Breast epithelium (tissue), 4 donors: ENCODE measurements at places on chromosomes 6 and 20.

DNA sequence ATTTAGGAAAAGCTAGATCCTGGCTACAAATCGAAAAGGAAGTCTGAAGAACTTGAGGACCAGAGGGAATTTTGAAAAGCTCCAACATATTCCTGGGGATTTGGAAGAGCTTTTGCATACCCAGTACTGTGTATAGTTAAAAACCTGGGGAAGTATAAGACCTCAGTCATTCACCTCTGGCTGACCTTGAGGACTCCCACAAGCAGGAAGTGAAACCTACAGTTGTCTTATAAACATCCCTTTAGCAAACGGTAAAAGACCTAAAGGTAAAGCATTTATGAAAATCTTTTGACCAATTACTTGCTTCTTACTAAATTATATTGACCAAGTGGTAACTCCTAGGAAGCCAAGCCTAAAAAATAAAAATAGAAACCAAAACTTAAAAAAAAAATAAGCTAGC, 175.0 kb downstream of the HAO1 start:
- no peak overlapping the region for H3K4me3 ChIP-seq
- no peaks in the 10 kb centered on the region for H3K27me3 ChIP-seq
- no peak for DNase-seq
- no peaks in the 10 kb centered on the region for H3K4me1 ChIP-seq

DNA sequence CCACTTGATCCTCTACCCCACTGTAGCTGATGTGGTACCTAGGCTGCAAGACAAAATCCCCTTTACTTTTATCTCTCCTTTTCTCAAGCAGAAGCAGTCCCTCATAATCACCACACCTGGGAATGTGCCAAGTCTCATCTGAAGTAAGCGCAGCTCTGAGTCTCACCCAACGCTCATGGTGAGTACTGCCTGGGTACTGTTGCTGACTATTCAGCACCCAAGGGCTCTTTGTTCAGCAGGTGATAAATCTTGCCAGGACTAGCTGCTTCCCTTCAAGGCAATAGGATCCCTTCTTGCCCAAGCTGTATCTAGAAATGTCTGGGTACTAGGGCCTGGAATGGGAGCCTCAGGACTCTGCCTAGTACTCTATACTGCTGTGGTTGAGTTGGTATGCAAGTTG, 70.9 kb downstream of the GCLC start:
- no peak overlapping the region for H3K4me3 ChIP-seq
- no peak overlapping the region for H3K27ac ChIP-seq

GRCh38 chr6:3410385-3411360, 46.2 kb downstream of the SLC22A23 start:
- H3K36me3 ChIP-seq: no peaks in the 10 kb centered on the region
- no peak overlapping the region for H3K27ac ChIP-seq
- DNase-seq: no peak
- H3K4me1 ChIP-seq: no peaks in the 10 kb centered on the region
- H3K4me3 ChIP-seq: no peak overlapping the region

DNA sequence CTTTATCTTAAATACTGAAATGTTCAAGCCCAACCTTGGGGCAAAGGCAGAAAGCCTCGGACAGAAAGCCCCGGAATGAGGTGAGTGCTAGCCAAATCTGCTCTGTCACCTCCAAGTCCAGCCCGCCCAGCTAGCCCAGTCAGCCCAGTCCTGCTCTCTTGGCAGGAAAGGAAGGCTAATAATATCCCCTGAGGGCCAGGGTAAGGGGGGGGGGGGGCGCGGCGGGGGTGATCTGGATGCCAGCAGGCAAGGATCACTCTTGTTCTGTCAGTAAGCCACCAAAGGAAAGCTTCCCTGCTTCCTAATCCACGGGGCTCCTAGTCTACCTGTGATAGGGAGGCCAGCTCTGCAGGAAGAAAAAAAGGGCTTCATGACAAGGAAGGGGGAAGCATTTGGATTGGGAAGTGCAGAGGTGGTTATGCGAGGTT, 1.1 kb downstream of the NDRG3 start:
- H3K4me3 ChIP-seq: peak overlapping the region; percentile 93
- DNase-seq: no peak
- no peaks in the 10 kb centered on the region for H3K36me3 ChIP-seq

GRCh38 chr6:8905757-8906156, 470.4 kb upstream of the SLC35B3 start:
- no peaks in the 10 kb centered on the region for H3K27me3 ChIP-seq
- H3K4me1 ChIP-seq: no peaks in the 10 kb centered on the region
- DNase-seq: no peak
- no peaks in the 10 kb centered on the region for H3K36me3 ChIP-seq
- H3K27ac ChIP-seq: peak overlapping the region; percentile 1

DNA sequence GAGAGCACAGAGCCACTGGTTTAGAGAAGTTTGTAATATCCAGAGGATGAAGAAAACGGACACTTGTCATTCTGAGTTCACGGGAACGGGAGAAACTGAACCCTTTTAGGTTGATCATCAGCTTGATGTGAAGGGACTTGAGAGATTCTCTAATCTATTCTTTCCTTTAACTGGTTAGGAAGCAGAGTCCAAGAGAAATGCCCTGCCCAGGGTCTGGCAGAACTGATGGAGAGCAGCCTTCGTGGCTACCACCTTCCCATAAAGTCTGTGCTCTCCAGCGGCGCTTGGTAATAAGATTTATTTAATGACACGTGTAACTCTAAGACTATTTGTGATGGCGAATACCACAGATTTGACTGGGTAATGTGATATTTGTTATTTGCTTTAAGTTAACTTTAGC, 36.0 kb downstream of the E2F3 start:
- H3K27ac ChIP-seq: no peak overlapping the region
- no peaks in the 10 kb centered on the region for H3K36me3 ChIP-seq
- no peaks in the 10 kb centered on the region for H3K27me3 ChIP-seq
- DNase-seq: no peak
- H3K4me1 ChIP-seq: no peaks in the 10 kb centered on the region

GRCh38 chr6:26233649-26234420, 131.2 kb upstream of the BTN3A2 start:
- H3K4me1 ChIP-seq: no peaks in the 10 kb centered on the region
- H3K27ac ChIP-seq: peak overlapping the region; percentile 86
- no peaks in the 10 kb centered on the region for H3K36me3 ChIP-seq
- peak overlapping the region; percentile 43 for H3K4me3 ChIP-seq
- DNase-seq: peak; percentile 66
- no peaks in the 10 kb centered on the region for H3K27me3 ChIP-seq

- DNase-seq: no peak
- H3K4me3 ChIP-seq: no peak overlapping the region
- H3K27ac ChIP-seq: no peak overlapping the region
- H3K27me3 ChIP-seq: no peaks in the 10 kb centered on the region
These were observed 151.5 kb downstream of the EYA4 start for GRCh38 chr6:133392641-133393040.

- no peak overlapping the region for H3K4me3 ChIP-seq
- no peaks in the 10 kb centered on the region for H3K36me3 ChIP-seq
- H3K27ac ChIP-seq: no peak overlapping the region
- H3K27me3 ChIP-seq: no peaks in the 10 kb centered on the region
- peak; percentile 43 for DNase-seq
These were observed 39.2 kb upstream of the TPD52L1 start for GRCh38 chr6:125114248-125114858.

- no peaks in the 10 kb centered on the region for H3K36me3 ChIP-seq
- no peak overlapping the region for H3K4me3 ChIP-seq
- DNase-seq: no peak
- no peaks in the 10 kb centered on the region for H3K4me1 ChIP-seq
These were observed 23.1 kb upstream of the C6orf141 start for GRCh38 chr6:49527320-49527719.

DNA sequence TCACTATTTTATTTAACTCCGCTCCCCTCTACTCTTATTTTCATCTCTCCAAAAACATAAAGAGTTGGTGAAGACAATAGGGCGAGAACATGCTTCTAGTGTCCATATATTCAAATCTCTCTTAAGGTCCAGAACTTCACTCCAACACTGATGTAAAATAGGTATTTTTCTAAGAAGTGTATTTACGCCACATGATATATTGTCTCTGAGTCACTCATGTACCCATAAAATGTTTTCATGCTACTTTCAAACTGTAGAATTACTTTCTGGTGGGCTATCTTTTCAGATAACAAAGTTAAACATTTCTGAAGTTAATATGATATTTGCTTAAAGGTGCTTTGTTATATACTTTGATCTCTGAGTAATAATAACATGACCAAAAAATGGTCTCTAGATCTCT, 124.1 kb upstream of the IFNGR1 start:
- H3K36me3 ChIP-seq: no peaks in the 10 kb centered on the region
- no peaks in the 10 kb centered on the region for H3K27me3 ChIP-seq
- H3K4me3 ChIP-seq: no peak overlapping the region
- no peak overlapping the region for H3K27ac ChIP-seq

DNA sequence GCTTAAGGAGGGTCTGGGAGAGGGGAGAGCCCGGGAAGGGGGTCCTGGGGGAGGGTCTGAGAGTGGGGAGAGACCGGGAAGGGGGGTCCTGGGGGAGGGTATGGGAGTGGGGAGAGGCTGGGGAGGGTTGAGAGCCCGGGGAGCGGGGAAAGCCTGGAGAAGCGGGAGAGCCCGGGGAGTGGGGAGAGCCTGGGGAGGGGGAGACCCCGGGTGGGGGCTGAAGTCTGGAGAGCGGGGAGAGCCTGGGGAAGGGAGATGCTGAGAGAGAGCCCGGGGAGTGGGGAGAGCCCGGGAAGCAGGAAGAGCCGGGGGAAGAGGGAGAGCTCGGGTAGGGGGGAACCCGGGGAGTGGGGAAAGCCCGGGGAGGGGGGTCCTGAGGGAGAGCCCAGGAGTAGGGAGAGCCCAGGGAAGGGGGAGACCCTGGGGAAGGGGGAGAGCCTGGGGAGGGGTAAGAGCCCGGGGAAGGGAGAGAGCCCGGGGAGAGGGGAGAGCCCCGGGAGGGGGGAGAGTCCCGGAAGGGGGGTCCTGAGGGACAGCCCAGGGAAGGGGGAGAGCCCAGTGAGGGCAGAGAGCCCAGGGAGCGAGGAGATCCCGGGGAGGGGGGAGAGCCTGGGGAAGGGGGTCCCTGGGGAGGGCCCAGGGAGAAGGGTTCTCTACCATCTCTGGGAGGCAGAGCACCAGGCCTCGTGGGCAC, 148.5 kb downstream of the SYNDIG1 start:
- no peak for DNase-seq
- no peaks in the 10 kb centered on the region for H3K27me3 ChIP-seq
- H3K27ac ChIP-seq: no peak overlapping the region
- no peaks in the 10 kb centered on the region for H3K36me3 ChIP-seq
- H3K4me1 ChIP-seq: no peaks in the 10 kb centered on the region

GRCh38 chr6:54579011-54579410, 267.6 kb upstream of the FAM83B start:
- H3K36me3 ChIP-seq: no peaks in the 10 kb centered on the region
- no peak for DNase-seq
- no peaks in the 10 kb centered on the region for H3K27me3 ChIP-seq
- no peak overlapping the region for H3K27ac ChIP-seq
- no peaks in the 10 kb centered on the region for H3K4me1 ChIP-seq

DNA sequence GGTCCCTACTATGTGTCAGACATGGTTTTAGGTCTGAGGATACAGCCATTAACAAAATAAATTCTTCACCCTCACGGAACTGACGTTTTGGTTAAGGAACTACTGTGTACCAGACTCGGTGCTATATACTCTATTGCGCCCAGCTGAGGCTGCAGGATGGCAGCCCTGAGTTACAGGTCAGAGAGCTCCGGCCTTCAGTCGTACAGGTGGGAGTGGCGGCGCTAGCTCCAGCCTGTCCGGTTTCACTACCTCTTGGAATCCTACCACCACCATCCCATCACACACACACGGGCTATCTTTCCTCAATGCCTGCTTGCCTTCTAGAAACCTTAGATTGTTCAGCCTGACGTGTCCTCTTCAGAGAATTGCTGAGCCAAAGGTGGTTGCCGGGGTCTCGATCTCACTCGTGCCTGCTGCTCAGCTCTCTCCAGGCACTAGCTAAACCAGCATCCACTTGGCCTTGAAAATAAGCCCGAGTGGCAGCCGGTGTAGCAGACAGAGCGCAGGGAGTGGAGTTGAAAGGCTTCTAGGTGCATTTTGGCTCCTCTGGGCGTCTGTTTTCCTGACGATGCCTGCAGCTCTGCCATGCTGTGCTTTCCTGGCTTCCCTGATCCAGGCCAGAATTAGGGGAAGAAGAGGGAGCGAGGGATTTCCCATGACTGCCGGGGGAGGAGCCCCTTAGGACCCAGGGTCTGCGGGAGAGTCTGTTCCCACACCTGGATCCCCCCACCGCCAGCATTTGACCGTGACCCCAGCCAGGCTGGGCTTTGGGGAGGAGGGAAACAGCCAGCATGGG, 1.1 kb upstream of the TCF15 start:
- H3K4me1 ChIP-seq: no peaks in the 10 kb centered on the region
- H3K27me3 ChIP-seq: no peaks in the 10 kb centered on the region
- DNase-seq: no peak
- H3K4me3 ChIP-seq: peak overlapping the region; percentile 10
- no peak overlapping the region for H3K27ac ChIP-seq
- no peaks in the 10 kb centered on the region for H3K36me3 ChIP-seq

- H3K36me3 ChIP-seq: no peaks in the 10 kb centered on the region
- no peak for DNase-seq
- H3K27ac ChIP-seq: peak overlapping the region; percentile 76
- H3K4me3 ChIP-seq: peak overlapping the region; percentile 77
- no peaks in the 10 kb centered on the region for H3K4me1 ChIP-seq
These were observed 603 bp upstream of the RAB23 start for GRCh38 chr6:57222743-57223077.

DNA sequence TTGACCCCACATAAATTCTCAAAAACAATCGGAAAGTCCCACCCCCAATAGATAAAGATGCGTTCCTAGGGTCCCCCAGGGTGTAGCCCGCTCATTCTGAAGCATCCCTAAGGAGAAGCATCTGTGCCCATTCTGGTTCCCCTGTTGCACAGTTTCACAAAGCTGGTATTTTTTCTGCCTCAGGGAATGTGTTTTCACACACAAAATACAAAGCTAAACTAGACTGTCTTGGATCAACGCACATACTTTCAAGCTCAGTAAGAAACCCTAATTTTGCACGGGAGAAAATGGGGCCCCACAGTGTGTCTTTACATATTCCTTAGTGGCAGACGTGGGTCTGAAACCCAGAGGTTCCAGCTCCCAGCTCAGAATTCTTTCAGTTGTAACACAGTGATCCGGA, 6.1 kb downstream of the FOXQ1 start:
- no peak for DNase-seq
- H3K4me1 ChIP-seq: no peaks in the 10 kb centered on the region
- H3K4me3 ChIP-seq: no peak overlapping the region
- H3K27ac ChIP-seq: no peak overlapping the region

DNA sequence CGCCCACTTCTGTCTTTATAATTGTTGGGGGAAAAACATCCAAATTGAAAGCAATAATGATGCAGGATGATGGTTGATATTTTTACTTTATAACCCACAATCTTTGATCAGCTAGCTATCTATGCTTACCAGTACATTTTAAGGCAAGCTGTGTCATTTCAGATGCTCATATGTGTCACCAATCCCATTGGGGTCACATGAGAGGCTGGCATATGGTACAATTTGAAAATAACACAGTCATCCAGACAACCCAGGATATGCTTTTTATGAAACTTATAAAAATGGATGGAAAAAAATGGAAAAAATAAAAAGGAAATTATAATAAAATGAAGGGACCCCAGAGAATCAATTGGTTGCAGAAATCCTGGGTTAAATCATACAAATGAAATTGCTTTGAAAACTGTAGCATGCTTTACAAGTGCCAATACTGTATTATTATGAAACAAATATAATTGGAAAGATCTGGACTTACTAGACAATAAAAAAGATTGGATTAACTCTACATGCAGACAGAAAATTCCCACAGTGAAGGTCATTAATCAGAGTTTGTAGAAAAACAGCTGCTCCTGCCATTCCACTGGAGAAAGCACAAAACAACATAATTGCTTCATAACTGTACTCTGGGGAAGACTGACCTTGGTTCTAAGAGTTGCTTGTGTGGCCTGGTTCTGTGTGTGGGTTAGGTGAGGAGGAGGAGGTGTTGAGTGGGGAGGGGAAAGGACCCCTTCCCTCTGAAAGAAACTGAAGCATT, 13.3 kb upstream of the PRIM2 start:
- H3K27me3 ChIP-seq: no peaks in the 10 kb centered on the region
